Suppressor macrophage (primary cell): ENCODE measurements at places on chromosomes 3 and 15.

DNA sequence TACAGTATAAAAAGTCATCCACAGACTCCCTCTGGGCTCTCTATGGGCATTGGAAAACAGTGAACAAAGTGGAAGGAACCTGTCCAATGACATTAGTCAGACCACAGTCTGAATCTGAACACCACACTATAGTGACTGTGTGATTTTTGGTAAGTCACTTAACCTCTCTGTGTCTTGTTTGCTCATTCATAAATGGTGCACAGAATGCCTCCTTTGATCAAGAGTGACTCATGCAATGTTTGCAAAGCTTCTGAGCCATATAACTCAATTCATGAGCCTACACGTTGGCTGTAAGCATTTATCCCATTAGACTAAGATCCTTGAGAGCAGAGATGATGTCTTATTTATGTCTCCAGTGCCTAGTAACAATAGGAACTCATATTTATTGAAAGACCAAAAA, 46.7 kb downstream of the SV2B start:
- no peak for DNase-seq

- peak; percentile 48 for DNase-seq
Measured at GRCh38 chr3:69752241-69752640, 13.0 kb downstream of the MITF start.

DNA sequence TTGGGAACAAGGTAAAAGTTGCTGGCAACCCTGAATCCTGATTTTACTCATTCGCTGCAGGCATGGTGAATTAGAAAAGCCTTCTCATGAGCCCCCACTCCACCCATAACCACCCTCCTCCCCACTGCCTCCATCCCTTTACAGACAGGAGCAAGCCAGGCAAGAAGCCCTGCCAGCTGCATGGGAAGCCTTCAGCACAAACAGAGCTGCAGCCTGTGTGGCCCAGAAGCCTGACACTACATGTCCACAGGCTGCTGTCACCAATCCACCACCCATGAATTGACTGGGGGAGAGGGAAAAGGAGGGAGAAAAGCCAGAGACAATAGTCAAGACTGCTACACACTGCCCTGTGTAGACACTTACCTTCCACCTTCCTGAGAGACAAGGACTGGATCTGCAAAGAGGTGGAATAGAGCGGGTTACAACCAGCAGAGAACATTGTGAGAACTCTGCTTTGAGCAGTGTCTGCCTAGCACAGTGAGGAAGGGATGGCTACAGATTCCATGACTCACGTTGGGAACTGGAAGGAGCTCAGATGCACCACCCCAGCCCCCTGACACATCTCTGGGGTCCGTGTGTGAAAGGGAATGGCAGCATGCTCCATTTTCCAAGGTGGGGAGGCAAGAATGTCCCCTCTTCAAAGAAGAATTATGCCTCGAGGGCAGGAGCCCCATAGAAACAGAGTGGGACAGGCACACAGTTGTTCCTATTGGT, 33.9 kb downstream of the DZIP1L start:
- DNase-seq = no peak

DNA sequence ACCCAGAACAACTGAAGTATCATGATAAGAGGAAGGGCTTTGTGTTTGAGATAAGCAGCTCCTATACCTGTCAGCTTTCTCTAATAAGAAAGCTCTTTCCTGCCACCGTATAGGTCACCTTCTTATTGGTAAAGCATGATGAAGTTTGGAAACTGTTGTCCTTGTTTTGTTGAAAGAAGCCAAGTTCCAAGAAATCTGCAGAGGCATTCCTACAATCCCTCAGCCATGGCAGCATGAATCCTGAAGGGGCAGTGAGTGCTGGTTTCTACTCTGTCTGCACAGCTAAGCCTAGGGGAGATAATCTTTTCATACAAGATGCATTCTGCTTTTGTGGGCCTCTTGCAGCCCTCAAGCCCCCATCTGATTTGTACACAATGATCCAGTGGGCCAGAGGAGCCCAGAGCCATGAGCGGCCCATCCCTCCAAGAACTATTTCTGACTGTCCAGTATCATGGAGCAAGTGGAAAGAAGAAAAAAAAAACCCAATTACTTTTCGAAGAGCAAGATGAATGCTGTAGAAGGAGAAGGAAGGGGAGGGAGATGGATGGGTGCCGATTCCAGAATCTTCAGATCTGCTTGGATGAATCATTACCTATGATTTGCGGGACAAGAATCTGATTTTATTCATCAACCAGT, 1.9 kb upstream of the THBS1 start:
- DNase-seq = no peak

- DNase-seq = peak; percentile 66
Measured at GRCh38 chr3:172148241-172148640, 108.9 kb downstream of the FNDC3B start.

GRCh38 chr3:16279010-16279801, 14.2 kb downstream of the OXNAD1 start:
- no peak for DNase-seq

GRCh38 chr3:79517766-79518413, 249.9 kb downstream of the ROBO1 start:
- peak; percentile 6 for DNase-seq

DNA sequence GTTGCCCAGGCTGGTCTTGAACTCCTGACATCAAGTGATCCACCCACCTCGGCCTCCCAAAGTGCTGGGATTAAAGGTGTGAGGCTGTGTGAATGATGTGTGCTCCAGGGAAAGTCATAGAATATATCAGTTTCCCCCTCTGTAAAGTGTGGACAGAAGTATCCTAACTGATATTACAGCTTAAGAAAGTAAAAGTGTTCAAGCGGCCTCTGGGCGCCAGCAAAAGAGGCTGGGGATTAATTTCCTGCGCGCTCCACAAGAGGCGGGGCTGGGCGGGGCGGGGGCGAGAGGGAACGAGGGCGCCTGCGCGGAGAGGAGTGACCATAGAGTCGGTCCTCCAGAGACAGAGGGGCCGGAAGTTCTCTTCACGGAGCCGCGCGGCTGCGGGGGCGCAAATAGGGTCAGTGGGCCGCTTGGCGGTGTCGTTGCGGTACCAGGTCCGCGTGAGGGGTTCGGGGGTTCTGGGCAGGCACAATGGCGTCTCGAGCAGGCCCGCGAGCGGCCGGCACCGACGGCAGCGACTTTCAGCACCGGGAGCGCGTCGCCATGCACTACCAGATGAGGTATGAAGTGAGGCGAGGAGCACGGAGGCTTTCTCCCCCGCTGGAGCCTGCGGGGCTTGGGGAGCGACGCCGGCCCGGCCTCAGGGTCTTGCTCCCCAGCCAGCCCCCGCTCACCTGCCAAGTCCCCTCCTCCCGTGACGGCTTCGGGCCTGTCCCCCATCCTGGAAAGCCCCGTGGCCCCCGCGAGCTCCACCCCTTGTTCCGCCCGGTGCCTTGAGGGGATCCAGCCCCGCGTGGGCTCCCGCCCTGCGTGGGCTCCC, at the start of gene JAGN1:
Gene JAGN1, plus strand, starts transcription at position 362 of the 823 bp plus-strand sequence. Its CDS starts 113 bp downstream, at position 475.
- DNase-seq = peak; percentile 96

DNA sequence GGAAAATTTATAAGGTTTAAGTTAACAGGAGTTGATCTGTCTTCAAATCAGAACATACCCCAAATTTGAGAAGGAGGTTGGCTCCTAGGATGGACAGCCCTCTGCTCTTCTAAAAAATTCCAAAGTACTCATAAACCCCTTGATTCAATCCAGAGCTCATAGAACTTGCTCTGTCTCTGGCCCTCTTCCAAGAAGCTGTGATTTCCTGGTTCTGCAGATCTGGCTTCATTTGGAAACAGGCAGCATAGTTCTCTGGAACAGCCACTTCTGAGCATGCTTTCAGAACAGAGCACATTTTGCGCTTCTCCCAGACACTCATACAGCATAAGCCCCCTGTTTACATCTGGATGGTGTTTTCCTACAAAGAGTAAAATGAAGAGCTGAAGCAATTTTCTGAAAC, 96.7 kb downstream of the KBTBD8 start:
- no peak for DNase-seq

GRCh38 chr3:119579366-119580066, at the start of gene ADPRH:
TSS of gene ADPRH (plus strand) at chr3:119579492. CDS start at chr3:119582170, 2,678 bp downstream.
- peak; percentile 91 for DNase-seq

DNA sequence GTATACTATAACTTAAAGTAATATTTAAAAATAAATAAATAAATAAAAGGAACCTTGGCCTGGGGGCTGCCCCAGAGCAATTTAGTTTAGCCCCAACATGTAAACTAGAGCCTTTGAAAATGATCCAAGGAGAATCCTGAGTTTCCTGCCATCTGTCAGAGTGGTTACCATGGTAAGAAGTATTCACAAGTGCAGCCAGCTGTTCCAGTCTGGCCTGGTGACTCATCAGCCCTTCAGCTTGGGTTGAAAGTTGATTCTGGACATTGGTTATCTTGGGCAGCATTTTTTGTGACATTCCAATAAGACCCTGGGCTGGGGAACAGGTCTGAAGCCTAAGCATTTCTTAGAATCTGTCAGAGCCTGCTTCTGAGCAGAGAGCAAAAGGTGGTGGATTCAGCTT, 72.7 kb upstream of the LRTM1 start:
- no peak for DNase-seq

GRCh38 chr15:74130849-74131627, 652 bp downstream of the ISLR2 start:
- no peak for DNase-seq

DNA sequence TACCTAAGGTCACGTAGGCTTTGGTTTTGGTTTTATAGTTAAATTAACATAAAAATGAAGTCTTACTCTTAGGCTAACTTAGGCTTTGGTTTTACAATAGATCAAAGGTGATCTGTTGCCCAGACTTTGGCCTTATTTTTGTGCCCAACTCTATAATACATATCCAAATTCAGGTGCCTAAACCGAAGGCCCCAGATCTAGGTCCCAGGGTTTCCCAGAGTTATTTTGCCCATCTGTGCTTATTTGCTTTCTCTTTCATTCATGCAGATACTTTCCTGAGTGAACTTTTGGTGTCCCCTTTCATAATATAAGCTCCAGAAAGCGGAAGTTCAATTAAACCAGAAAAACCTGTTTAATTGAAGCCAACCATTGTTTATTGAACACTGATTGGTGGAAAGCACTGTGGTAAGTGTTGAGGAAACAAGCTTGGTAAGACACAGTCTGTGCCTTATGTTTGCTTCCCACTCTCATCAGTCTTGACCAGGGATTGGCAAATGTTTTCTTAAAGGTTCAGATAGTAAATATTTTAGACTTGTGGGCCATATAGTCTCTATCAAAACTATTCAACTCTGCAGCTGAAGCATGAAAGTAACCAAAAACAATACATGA, 209.7 kb downstream of the WDR72 start:
- no peak for DNase-seq

DNA sequence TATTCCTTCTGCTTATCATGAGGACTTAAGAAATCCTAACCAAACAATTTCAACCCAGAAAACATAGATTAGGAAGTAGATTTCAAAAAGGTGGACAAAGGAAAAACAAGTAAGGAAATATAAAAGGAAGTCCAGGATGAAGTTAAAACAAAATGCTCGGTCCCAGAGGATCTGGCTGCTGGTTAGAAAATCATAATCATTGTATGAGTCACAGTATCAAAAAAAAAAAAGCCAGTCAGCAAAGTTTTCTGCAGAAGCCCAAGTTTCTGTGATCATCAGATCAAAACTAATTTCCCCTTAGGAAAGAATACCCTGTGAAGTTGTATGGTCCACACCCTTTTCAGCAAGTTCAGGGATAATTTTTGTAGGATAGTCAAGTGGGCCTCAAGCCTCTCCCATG, 43.0 kb upstream of the LRTM1 start:
- DNase-seq = no peak

DNA sequence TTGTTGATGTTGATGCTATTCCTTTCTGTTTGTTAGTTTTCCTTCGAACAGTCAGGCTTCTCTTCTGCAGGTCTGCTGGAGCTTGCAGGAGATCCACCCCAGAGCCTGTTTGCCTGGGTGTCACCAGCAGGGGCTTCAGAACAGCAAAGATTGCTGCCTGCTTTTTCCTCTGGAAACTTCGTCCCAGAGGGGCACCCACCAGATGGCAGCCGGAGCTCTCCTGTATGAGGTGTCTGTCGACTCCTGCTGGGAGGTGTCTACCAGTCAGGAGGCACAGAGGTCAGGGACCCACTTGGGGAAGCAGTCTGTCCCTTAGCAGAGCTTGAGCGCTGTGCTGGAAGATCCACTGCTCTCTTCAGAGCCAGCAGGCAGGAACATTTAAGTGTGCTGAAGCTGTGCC, 303.2 kb downstream of the ZIC1 start:
- no peak for DNase-seq

DNA sequence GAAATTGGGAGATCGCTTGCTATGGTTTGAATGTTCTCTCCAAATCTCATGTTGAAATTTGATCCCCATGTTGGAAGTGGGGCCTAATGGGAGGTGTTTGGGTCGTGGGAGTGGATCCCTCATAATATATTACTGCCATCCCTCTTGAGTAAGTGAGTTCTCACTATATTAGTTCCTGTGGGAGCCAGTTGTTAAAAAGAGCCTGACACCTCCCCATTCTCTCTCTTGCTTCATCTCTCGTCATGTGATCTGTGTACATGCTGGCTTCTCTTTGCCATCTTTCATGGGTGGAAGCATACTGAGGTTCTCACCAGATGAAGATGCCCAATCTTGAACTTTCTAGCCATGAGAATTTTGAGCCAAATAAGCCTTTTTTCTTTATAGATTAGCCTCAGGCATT, 43.0 kb upstream of the IL20RB start:
- DNase-seq = peak; percentile 27

- no peak for DNase-seq
Measured at GRCh38 chr3:188801393-188801792, 370.4 kb upstream of the TPRG1 start.

GRCh38 chr3:64291345-64291744, 66.1 kb upstream of the PRICKLE2 start:
- peak; percentile 14 for DNase-seq

- DNase-seq = no peak
Measured at GRCh38 chr3:123054109-123054778, 12.6 kb upstream of the PDIA5 start.

- no peak for DNase-seq
Measured at GRCh38 chr3:154122912-154123559, 1.8 kb downstream of the ARHGEF26 start.

DNA sequence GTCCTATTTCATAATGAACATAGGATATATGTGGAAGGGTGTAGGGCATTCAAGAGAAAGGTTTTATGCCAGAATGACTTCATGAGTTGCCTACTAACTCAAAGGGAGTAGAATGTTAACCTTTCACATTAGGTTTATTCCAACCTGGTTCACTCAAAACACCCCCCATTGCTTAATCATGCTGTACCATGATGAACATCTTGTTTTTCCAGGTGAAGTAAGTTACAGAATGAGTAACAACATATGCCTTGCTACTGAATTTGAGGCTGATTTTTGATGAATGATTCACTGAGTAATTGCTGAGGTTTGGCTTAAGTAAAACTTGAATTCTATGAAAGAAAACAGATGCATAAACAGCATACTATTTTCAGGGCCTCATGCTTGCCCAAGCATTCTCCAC, 5.9 kb upstream of the CLDN16 start:
- no peak for DNase-seq

- DNase-seq = no peak
Measured at GRCh38 chr3:80770106-80771074, 991.1 kb downstream of the GBE1 start.

DNA sequence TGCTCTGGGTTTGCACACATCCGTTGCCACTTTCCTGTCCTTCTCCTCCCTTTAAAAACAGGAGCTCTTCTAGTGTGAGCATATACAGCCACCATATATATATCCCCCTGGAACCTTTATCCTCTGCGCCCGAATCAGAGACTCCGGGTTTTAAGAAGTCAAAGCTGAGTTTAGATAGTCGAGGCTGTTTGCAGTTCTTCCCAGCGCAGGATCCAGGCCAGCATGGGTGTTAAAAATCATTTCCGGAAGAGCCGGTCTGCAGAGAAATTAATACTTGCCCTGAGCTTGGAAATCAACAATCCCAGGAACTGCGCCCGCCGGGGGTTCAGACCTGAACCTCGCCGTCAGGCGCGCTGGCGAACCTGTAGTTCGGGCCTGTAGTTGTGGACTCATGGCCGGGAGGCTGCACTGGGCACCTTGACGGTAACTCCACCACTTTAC, 2.3 kb downstream of the SHOX2 start:
- DNase-seq = no peak
